Effector memory CD8-positive, alpha-beta T cell (primary cell): ENCODE measurements at places on chromosomes 2 and 18.

GRCh38 chr2:58045580-58046334, 849 bp upstream of the VRK2 start:
- DNase-seq: no peak

GRCh38 chr18:22032392-22032961, 136.9 kb upstream of the GATA6 start:
- no peak for DNase-seq

- DNase-seq: no peak
These were observed 8.1 kb downstream of the ZNF638 start for GRCh38 chr2:71339685-71340084.

- no peak for DNase-seq
These were observed 19.6 kb upstream of the TMEM200C start for GRCh38 chr18:5914951-5915350.

DNA sequence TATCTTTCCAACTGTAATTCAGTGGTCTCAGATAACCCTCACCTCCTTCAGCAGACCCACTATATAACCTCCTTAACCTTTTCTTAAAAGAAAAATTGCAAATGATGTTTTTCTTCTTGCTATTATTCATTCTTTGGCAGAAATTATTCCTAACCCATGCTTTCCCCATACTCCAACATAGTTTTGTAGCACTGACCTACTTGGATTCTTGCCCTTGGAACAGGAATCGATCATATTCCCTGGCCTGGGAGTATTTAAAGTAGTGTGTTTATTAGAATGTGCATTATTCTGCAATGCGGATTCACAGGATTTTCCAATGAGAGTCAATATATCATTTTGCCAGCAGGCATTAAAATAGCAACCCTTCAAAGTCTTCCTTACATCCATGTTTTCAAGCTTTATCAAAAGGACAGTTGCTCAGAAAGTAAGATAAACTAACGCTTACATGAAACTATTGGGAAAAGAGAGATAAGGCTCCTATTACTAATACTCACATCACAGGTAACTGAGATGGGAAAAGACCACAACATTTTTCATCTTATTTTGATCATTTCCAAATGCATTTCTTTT, 37.4 kb downstream of the CHN1 start:
- DNase-seq: no peak

- no peak for DNase-seq
These were observed 2.0 kb upstream of the ZNF516 start for GRCh38 chr18:76497021-76497420.

DNA sequence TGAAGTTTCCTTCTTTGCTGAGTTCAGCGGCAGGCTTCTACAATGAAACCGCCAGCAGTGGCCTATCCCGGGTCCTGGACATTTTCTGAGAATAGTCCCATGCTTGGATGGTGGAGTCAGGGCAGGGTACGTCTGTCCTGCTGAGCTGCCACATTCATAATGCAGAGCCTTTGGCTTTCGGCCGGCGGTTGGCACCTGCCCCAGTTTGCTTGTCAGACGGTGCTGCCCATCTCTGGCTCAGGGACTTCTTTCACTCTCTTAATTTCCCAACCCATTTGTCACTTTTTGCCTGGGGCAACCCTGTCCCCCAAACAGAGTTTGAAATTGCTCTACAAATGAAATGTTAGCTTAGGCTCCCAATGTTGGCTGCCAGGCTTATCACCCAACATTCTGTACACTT, 57.2 kb downstream of the SOX11 start:
- DNase-seq: no peak

GRCh38 chr2:35585972-35586371, 769.6 kb upstream of the CRIM1 start:
- no peak for DNase-seq

GRCh38 chr18:78939105-78939504, 40.5 kb upstream of the SALL3 start:
- no peak for DNase-seq

DNA sequence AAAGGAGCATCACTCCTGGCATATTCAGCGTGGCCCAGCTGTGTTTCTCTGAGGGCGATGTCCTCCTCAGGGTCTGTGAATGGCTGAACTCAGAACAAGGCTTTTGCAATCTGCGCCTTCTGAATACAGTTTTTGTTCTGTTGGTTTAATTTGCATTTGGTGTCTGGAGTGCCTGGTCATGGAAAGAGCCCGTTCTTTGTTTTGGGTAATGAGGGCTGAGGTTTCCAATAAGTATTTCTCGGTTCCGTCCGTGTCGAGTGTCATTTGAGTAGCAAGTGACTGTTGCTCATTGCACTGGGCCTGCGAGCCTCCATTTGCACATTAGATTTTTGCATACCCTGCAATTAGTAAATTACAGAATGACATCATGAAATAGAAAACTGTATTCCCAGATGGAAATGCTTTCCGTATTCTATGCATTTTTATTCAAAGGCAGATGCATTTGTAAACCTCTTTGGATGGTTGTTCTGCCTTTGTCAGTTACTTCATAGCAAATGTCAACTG, 57.3 kb downstream of the NEDD4L start:
- DNase-seq: no peak

DNA sequence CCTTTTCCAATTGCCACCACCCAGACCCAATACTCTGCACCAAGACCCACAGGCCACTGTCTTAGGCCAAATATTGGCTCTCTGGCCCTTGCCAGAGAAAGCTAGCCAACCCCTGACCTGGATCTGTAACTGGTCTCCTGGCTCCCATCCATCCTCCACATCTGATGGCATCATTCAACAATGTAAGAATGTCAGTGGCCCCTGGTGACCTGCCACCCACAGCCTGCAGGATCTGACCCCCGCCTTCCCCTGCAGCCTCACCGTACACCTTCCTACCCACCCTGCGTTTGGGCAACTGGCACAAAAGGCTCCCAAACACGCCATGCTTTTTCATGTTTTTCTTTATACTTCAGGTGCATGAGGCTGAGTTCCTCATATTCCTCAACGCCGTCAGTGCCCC, 60.0 kb upstream of the ASAP2 start:
- DNase-seq: no peak
